ENCODE measurements at places on chromosomes 4 and X.

- no peak for DNase-seq
Measured at GRCh38 chrX:16839219-16839851, 30.8 kb downstream of the RBBP7 start.

DNA sequence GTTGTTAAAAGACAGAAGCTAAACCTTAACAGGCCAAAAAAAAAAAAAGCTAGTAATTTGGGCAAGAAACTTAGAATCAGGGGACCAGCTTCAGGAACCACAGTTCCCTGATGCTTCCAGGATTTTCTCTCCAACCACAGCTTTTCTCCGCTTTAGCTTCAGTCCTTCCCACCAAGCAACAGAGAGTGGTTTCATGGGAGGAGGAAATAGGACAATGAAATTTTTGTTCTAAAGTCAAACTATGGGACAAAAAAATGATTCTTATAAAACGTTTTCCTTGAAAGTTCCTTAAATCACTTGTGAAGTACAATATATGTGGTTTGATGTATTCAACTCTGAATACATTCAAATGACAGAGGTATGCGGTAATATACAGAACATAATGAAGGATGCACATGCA, 71.0 kb upstream of the DHX15 start:
- no peak for DNase-seq

DNA sequence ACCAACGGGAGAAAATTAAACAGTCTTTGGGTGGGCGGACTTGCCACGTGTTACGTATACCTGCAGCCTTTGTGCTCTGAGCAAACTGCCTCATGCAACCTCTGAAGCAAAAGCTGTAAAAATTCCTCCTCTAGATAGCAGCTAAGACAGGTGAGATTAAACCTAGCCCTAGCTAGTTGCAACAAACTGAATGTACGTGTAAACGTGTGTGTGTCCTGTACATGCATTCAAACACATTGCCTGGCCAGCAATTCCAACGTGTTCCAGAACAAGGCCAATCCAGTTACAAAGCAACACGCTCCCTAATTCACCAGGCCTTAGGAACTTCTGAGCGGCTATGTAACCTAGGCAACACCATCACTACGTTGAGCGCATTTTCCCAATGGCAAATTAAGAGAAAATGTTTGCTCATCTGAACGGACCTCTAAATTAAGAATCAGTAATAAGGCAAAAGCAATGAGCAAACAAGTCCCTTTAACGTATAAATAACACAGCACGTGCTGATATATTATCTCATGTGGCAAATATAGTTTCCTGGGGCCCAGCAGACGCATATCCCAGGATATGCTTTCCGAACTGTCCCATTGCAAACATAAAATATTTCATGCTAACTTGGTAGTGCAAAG, 792 bp downstream of the PPID start:
- peak; percentile 10 for DNase-seq

DNA sequence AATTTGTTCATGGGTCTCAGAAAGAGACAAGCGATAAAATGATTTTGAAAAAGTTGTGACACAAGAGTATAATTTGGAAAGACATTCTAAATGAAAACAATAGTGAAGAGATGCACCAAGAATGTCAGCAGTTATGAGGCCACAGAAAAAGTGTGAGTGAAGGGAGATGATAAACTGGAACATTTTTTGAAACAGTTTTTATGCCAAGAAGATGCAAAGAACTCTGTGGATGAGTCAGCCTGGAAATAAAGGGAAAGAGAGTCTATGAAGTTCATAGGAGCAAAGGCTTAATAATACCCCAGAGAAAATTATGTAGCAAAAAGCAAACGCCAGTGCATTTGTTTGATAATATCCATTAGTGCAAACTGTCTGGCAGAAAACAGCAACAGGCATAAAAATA, 188.4 kb upstream of the TBC1D9 start:
- no peak for DNase-seq

- no peak for DNase-seq
Measured at GRCh38 chr4:78325271-78326157, 226.1 kb upstream of the ANXA3 start.

GRCh38 chr4:103099691-103100392, at the start of gene BDH2:
BDH2 (minus strand) TSS chr4:103099834; CDS start chr4:103096254, 3,580 bp downstream.
- DNase-seq = peak; percentile 85

- no peak for DNase-seq
Measured at GRCh38 chr4:8006471-8006870, 66.8 kb upstream of the AFAP1 start.

- no peak for DNase-seq
Measured at GRCh38 chr4:107213880-107214279, 177.8 kb upstream of the DKK2 start.

DNA sequence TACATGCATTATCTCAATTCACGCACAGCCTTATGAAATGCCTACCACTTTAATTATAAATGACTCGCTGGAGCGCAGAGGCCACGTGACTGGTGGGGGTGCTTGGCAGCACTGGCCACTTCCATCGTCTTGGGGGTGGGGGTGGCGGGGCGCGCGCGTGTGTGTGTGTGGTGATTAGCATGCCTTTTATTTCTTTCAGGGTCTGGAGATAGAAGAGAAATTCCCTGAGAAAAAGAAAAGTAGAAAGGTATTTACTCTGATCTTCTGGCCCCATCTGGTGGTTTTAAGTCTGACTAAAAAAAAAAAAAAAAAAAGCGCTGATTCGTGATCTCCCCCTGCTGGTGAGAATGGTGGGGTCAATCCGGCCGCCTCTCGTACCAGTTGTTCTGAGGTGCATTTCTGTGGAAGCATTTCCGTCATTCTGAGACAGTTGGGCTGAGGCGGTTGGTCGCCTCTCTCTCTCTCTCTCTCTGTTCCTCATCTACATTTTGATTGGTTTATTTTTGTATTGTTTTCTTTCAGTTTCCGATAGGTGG, at the start of gene CCNB3:
CCNB3 (plus strand) TSS at position 402 of the 536 bp plus-strand sequence. CDS start 80,399 bp downstream, outside the sequence.
- peak; percentile 75 for DNase-seq

- DNase-seq = no peak
Measured at GRCh38 chr4:95162867-95163266, 385.9 kb downstream of the UNC5C start.

DNA sequence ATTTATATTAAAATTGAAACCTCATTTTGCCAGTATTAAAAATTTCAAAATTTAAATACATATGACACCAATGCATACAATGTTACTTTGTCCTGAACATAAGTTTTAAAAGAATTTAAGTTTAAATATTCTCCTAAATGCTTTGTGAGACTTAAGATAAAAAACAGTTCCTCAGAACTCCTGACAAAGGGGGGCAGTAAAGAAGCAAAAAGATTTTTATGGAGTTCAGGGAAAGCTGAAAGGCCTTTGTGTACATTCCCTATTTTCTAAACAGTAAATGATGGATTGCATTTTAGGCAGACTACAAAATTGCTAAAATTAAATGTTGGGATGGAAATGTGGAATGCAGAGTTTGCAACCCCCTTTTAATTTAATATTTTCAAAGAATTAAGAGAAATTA, 81.7 kb downstream of the SNCA start:
- DNase-seq = no peak

GRCh38 chr4:79325864-79326328, at the start of gene NAA11:
NAA11 (minus strand) TSS chr4:79326061; CDS start chr4:79325877, 184 bp downstream.
- no peak for DNase-seq

- DNase-seq = no peak
Measured at GRCh38 chrX:126141014-126141413, 25.1 kb downstream of the DCAF12L2 start.

GRCh38 chrX:40245488-40246071, 147.8 kb upstream of the BCOR start:
- no peak for DNase-seq

DNA sequence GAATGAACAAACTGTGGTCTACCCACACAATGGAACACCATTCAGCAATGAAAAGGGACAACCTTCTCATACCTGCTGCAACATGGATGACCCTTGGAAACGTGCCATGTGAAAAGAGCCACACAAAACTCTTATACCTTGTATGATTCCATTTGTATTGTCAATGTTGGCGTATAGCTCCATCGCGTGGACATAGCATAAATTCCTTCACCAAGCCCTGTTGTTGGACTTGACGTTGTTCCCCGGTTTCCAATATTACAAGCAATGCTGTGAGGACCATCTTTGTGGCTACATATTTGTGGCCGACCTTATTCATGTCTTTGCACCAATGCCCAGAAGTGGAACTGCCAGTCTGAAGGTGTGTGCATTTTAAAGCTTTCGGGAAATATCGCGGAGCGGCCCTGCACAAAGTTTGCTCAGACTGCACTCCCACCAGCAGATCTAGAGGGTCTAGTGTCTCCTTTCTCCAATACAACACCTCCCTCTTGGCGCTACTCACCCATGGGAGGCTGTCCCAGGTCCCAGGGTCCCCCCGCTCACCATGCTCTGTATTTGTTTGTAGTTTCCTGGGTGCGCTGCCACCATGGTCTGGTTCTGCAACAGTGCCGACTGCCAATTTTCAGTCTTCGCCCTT, at the start of gene CLDN34:
CLDN34 (plus strand) TSS at position 584 of the 634 bp plus-strand sequence; CDS start at position 584, 0 bp downstream.
- no peak for DNase-seq

- no peak for DNase-seq
Measured at GRCh38 chrX:25295466-25295865, 279.7 kb upstream of the ARX start.

DNA sequence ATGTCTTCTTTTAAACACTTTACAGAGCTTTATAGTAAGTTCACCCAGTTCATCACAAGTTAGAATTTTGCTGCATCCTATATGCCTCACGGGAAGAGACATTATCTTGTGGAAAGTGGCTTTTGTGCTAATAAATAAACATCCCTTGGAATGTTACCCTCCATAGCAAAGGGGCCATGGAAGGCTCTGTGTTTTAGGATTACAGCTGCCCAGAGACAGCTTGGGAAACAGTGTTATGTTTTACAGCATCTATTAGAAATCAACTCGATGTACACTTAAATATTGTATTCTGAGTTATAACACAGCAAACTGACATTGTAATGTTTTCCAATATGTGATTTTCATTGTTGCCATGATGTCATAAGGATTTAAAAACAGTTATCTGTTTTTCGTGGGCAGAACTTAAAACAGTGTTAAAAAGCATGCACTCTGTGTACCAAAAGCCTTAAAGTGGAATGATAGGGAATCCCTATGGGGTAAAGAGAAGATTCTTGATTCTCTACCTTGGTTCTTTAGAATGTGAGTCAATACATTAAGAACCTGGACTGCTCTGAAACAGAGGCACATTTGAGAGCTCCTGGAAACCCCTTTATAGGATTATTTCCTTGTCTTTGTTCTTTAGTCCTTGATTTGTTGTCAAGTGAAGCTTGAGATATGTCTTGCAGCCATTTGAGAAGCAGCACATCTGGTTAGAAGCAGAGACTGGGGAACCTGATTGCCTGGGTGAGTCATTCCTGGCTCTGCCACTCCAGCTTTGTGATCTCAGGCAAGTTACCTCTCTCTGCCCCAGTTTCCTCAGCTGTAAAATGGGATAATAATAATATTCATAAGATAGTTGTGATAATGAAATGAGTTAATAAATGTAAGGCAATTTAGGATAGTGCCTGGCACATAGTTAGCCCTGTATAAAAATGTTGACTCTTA, 41.6 kb downstream of the ARHGAP10 start:
- no peak for DNase-seq

DNA sequence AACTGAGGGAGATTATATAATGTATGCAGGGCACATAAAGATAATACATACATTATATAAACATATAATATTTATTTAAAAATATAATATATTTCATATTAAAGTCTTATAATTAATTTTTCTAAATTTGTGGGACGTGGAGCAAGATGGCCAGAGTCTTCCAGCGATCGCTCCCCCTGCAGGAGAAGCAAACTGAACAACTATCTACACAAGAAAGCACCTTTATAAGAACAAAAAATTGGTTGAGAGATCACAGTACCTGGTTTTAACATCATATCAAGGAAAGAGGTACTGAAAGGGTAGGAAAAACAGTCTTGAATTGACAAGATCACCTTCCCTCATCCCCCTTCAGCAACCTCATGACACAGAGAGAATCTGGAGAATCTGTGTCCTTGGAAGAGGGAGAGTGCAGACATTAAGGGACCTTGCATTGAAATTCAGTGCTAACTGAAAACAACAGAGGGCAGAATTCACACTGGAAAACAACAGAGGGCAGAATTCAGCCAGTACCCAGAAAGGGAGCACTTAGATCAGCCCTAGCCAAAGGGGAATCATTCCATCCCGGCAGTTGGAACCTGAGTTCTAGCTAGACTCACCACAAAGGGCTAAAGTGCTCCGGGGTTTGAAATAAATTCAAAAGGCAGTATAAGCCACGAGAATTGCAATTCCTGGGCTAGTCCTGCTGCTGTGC, 262.5 kb upstream of the NDST3 start:
- no peak for DNase-seq

DNA sequence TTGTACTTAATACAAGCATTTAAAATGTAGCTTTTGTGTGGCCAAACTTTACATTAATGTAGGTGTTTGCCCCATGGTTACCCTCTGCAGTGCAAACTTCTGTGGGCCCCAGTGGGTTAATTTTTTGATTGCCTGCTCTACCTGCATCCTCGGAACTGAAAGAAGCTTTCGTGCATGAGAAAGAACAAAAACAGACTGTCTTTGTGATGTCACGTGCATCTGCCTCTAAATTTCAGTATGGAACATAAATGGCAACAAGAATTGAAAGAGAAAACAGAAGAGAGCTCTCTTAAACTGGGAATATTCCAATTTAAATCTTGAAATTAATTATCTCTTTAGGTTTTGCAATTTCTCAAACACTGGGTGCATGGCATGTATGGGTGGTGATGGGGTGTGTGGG, 182.4 kb upstream of the LCORL start:
- no peak for DNase-seq

GRCh38 chr4:124390861-124391260, 321.7 kb downstream of the ANKRD50 start:
- DNase-seq = no peak

GRCh38 chr4:41957634-41958033, 22.4 kb downstream of the TMEM33 start:
- peak; percentile 19 for DNase-seq

- DNase-seq = no peak
Measured at GRCh38 chr4:16236402-16237023, 10.2 kb upstream of the TAPT1 start.

- DNase-seq = no peak
Measured at GRCh38 chrX:43467608-43468234, 188.4 kb upstream of the MAOA start.

DNA sequence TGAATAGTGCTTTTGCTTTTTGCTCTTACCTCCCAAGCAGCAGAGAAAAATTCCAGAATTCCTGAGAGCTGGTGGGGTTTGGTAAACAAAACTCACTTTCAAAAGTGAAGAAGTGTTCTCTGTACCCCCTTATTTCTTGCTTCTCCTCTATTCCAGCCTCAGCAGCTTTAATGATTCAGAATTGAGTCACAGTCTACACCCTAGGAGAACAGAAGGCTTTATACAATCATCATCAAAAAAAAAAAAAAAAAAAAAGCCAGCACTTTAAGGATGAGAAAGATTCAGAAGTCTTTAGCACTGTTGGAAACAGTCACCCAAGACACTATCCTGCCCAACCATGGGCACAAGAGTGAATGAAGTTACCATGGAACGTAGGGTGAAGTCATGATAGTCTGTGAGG, 1583.1 kb upstream of the PCDH10 start:
- no peak for DNase-seq

- DNase-seq = no peak
Measured at GRCh38 chr4:112514647-112515197, 1.3 kb downstream of the NEUROG2 start.
